Muscle of back (tissue), 13 donors: ENCODE measurements at places on chromosomes 16 and 17. TPM values are rescaled to one million over a fixed set of nuclear protein-coding genes. Genes with fewer than 3 reads are reported as not detected.

DNA sequence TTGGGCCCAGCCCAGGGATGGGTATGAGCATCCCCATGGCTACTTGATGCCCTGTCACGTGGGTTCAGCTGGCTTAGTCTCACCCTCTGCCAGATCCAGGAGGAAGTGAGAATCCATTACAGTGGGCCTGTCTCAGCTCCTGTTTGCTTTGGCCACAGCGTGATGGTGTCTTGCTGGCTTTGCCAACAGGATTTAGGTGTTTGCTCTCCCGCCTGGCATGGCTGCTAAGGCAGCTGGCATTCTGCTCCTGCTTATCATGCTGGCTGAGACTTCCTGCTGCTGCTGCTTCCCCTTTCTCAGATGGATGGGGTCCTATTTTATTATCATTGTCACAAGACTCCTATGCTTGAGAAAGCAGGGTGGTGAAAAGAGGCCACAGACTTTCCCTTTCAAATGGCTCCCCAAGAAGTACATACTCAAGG, 28.3 kb upstream of the HOXB13 start:
- no peak for DNase-seq

- DNase-seq, result no peak
Measured at GRCh38 chr17:57819285-57819684, 30.6 kb downstream of the MRPS23 start.

DNA sequence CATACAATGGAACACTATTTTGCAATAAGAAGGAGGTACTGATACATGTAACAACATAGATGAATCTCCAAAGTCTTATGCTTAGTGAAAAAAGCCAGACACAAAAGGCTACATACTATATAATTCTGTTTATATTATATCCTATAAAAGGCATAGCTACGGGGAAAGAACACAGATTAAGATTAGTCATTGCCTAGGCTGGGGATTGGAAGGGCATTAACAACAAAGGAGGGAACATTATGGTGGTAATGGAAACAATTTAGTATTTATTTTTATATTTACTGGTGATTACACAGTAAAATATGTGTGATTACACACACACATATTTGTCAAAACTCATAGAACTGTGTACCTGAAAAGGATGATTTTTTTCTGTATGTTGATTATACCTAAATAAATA, 278.1 kb downstream of the ZFHX3 start:
- no peak for DNase-seq

Gene TMEM235
- polyA plus RNA-seq, result 0.11 TPM

- no peak for DNase-seq
Measured at GRCh38 chr16:67040906-67041305, 12.0 kb downstream of the CBFB start.

Gene MRPL12
- polyA plus RNA-seq, result 50.8 TPM

DNA sequence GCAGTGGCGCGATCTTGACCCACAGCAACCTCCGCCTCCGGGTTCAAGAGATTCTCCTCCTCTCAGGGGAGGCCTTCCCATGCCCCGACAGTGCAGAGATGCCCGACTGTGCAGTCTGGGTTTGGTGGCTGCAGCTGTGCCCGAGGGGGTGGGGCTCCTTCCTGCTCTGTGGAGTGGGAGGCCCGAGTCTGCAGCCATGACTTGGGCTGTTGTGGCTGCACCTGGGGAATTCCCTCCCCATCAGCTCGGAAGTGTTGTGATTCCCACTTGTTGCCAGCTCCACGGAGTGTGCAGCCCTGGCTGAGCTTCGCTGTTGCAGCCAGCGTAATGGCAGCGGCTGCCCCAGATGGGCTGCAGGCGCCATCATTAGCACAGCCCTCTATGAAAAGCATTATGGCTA, 66.4 kb upstream of the SMIM36 start:
- no peak for DNase-seq

DNA sequence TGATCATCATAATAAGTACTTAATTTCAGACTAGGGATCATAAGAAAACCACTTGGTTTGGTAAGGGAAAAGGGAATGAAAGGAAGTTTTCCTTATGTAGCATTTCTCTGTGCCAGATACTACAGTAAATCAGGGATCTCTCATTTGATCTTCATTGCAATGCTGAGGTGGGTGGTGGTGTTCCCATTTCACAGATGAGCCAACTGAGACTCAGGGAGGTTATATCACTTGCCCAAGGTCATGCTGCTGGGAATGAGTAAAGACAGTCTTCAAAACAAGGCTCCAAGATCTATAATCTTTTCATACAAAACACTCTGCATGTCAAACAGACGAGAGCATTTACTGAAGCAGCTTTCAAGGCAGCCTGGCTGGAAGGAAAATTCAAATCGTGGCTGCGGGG, 124.6 kb downstream of the GP2 start:
- DNase-seq, result no peak

DNA sequence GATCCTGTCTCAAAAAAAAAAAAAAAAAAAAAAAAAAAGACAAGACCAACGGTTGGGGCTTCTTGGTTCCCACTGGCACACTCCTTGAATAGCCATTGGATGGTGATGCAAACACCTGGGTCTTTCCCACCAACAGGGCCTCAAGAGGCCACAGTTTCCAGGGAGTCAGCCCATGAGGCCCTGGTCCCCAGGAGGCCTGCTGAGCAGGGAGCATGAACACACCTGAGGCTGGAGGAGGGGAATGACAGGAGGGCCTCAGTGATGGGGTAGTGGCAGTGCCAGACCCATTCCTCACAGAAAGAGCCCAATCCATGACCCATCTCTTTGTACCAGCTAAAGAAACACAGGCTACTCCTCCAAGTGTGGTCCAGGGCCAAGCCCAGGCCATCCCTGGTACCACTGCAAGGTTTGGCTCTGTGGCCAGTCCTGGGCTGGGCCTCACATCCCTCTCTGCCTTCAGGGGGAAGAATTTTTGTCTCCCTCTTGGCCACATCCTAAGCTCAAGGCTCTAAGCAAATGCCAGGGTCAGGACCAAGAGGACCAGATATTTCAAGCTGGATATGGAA, 13.9 kb downstream of the ARL2BP start:
- DNase-seq, result no peak

DNA sequence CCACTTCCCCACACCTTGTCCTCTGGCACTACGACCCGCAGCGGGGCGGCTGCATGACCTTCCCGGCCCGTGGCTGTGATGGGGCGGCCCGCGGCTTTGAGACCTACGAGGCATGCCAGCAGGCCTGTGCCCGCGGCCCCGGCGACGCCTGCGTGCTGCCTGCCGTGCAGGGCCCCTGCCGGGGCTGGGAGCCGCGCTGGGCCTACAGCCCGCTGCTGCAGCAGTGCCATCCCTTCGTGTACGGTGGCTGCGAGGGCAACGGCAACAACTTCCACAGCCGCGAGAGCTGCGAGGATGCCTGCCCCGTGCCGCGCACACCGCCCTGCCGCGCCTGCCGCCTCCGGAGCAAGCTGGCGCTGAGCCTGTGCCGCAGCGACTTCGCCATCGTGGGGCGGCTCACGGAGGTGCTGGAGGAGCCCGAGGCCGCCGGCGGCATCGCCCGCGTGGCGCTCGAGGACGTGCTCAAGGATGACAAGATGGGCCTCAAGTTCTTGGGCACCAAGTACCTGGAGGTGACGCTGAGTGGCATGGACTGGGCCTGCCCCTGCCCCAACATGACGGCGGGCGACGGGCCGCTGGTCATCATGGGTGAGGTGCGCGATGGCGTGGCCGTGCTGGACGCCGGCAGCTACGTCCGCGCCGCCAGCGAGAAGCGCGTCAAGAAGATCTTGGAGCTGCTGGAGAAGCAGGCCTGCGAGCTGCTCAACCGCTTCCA, 2.6 kb downstream of the METTL26 start:
- DNase-seq, result no peak

GRCh38 chr17:75603123-75603522, 15.5 kb downstream of the MYO15B start:
- no peak for DNase-seq

- no peak for DNase-seq
Measured at GRCh38 chr16:56921571-56921970, 10.4 kb upstream of the HERPUD1 start.

DNA sequence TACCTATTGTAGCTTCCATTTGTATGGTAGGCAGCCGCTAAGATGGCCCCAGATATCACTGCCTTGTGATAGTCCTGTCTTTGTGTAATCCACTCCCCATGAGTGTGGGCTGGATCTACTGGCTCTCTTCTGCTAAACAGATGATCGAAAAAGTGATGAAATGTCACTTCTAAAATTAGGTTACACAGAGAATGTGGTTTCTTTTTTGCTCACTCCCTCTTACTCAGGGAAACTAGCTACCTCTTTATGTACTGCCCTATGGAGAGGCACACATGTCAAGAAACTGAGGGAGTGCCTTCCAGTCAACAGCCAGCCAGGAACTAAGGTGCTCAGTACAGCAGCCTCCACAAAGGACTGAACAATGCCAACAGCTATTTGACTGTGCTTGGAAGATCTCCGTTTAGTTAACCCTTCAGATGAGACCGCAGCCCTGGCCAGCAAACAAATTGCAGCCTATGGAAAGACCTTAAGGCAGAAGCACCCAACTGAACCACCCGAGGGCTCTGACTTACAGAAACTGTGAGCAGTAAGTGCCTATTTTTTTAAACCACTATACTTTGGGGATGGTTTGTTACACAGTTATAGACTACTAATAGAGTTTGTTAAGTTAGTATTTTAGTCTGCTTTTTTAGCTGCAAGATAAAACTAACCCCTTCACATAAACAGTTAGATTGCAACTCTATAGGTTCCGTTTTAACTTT, 113.2 kb upstream of the MAF start:
- no peak for DNase-seq

GRCh38 chr16:23863511-23864422, 28.0 kb downstream of the PRKCB start:
- DNase-seq, result no peak

Gene TMEM11
- 23.9 TPM for polyA plus RNA-seq

- peak; percentile 70 for DNase-seq
Measured at GRCh38 chr17:1485423-1486376, 6.8 kb downstream of the MYO1C start.

Gene TTLL6
- polyA plus RNA-seq, result not detected

Gene SDK2
- 27.4 TPM for polyA plus RNA-seq

- DNase-seq, result no peak
Measured at GRCh38 chr17:56826611-56827414, 6.9 kb downstream of the C17orf67 start.

DNA sequence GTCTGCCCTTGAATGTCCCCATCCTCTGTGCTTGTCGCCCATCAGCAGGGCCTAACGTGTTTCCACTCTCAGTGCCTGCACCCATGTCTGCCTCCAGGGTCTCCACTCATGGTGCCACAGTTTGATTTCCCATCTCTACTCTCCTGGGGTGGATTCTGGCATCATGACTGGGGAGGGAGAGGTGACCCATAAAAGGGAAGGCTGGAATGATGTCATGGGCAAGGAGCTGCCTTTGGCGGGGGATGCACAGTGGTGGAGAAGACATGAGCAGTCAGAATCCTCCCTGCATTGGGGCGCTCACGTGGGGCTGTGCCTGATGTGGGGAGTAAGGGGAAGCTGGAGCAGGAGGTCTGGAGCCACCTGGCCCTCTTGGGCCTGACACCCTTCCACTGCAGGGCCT, 100.9 kb downstream of the USP22 start:
- no peak for DNase-seq

GRCh38 chr17:4509401-4509800, 10.7 kb downstream of the SPNS2 start:
- no peak for DNase-seq

DNA sequence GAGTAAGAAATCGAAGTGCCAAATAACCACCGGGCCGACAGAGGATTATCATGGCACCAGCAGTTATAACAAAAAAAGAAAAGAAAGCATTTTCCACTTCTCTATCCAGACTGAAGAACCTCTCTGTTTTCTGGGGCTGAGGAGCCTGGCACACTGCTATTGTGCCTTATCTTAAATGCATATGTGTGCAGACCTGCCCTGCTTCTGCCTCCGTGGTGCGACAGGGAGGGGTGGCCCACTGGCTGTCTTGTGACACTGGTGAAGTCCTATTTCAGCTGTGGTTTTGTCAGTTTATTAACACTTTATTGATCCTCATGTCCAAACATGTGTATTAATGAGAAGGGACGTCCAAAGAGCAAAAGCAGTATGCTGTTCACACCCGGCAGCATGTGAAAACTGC, 55.4 kb downstream of the CDK5R1 start:
- no peak for DNase-seq

DNA sequence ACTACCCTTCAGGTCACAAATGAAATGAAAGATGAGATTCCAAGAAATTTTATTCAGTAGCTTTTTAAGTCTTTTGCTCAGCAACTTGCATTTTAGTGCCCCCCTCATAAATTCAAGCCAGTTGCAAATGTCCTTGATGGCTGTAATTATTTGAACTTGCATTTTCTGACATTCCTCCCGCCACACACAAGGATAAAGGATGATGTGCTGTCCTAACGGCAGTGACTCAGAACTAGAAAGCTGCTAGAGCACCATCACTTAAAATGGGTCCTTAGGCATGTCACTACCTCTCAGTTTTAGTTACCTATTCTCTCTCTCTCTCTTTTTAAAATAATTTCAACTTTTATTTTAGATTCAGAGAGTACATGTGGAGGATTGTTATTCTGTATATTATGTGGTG, 306.7 kb downstream of the CNTNAP4 start:
- no peak for DNase-seq

- DNase-seq, result no peak
Measured at GRCh38 chr16:85356157-85356556, 243.9 kb upstream of the CIBAR2 start.

Gene TBC1D3E
- polyA plus RNA-seq, result not detected

GRCh38 chr17:75313941-75314551, 24.8 kb upstream of the SLC25A19 start:
- no peak for DNase-seq

- no peak for DNase-seq
Measured at GRCh38 chr17:43019418-43019817, 2.8 kb downstream of the VAT1 start.

GRCh38 chr16:78258375-78259065, 159.1 kb downstream of the WWOX start:
- DNase-seq, result peak; percentile 56

DNA sequence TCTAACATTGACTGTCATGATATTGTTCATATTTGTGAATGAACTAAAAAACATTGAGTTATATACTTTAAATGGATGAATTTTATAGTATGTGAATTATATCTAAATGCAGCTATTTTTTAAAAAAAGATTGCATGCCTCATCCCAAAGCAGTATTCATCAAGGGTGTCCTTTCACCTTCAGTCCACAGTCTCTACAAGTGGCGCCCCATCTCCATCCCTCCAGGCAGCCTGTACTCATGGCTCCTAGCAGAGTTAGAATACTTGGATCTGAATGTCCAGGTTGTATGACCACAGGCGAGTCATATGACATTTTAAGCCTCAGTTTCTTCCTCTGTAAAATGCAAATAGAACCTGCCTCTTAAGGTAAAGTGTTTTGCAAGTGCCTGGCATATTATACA, 69.8 kb downstream of the TMEM100 start:
- DNase-seq, result no peak

DNA sequence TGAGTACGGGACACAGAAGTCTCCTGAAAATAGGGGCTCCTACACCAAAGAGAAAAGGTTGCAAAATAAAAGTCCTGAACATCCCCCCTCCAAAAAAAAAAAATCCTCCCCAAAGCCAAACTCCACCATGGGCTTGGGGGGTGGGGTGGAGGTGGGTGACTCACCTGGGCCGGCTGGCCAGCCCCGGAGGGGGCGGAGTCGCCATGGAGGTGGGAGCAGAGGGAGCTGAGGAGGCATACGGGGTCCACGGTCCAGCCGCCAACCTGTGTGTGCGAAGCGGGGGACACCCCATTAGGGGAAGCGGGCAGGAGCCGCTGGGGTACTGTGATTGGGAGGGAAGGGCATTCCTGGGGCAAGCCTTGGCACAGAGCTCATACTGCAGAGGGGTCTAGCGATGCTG, 31.0 kb downstream of the SRCIN1 start:
- DNase-seq, result no peak

GRCh38 chr16:79186196-79186595, 414.3 kb downstream of the MAF start:
- no peak for DNase-seq
